ENCODE measurements at places on chromosomes 4 and X.

- DNase-seq: no peak
These were observed 1.2 kb upstream of the LETM1 start for GRCh38 chr4:1856943-1857699.

DNA sequence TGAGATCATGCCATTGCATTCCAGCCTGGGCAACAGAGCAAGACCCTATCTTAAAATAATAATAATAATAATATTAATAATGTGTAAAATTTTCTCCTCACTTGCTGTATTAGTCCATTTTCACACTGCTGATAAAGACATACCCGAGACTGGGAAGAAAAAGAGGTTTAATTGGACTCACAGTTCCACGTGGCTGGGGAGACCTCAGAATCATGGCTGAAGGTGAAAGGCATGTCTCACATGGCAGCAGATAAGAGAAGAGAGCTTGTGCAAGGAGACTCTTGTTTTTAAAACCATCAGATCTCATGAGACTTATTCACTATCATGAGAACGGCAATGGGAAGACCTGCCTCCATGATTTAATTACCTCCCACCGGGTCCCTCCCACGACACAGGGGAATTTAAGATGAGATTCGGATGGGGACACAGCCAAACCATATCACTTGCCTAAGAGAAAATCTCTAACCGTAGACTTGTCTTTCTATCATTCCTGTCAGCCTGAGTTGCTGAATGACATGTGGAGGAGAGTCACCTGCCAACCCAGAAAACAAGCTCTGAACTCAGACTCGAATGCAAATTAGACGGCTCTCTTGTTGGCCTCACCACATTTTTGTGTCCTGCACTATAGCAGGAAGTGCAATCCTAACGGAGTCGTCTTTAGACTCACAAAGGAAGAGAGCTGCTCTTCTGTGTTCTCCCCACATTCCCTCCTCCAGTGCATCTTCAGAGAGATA lies 51.9 kb upstream of the DCTD start:
- DNase-seq: no peak

GRCh38 chr4:99438405-99438780 lies 3.3 kb upstream of the ADH7 start:
- DNase-seq: no peak

DNA sequence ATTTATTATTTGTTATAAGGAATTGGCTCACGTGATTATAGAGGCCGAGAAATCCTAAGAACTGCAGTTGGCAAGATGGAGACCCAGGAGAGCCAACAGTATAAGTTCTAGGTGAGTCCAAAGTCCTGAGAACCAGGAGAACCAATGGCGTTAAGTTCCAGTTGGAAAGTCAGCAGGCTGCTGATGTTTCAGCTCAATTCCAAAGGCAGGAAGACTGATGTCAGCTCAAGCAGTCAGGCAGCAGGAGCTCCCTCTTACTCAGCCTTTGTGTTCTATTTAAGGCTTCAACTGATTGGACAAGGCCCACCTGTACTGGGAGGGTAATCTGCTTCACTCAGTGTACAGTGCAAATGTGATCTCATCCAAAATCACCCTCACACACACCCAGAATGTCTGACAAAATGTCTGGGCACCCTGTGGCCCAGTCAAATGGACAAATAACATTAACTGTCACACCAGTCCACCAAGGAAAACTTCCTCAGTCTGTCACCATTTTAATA lies 30.8 kb upstream of the TBL1X start:
- no peak for DNase-seq

DNA sequence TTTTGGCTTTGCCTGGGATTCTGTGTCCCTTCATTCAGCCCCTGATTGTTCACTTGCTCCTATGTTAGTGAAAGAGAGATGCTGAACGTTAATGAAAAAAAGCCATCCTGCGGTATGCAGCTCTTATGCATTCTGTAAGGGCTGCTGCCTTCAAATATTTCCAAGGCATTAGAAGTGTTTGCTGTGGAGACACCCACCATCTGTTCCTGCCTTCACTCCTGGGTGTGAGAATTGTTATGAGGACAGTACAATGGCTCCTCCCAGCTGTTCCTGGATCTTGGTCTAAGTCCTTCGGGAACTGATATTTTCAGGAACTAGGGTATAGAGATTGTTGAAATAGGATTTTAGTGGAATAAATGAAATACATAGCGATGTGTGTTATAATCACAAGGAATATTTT lies 427.1 kb upstream of the FAM47C start:
- DNase-seq: no peak

DNA sequence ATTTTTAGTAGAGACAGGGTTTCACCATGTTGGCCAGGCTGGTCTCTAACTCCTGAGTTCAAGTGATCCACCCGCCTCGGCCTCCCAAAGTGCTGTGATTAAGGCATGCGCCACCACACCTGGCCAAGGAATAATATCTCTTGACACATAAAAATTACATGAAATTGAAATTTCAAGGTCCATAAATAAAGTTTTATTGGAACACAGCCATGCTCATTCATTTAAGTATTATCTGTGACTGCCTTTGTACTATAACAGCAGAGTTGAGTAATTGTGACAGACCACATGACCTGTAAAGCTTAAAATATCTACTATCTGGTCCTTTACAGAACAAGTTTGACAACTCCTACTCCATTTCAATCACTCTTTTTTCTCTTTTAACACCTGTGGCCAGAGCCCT lies 17.8 kb upstream of the EGFL6 start:
- no peak for DNase-seq

DNA sequence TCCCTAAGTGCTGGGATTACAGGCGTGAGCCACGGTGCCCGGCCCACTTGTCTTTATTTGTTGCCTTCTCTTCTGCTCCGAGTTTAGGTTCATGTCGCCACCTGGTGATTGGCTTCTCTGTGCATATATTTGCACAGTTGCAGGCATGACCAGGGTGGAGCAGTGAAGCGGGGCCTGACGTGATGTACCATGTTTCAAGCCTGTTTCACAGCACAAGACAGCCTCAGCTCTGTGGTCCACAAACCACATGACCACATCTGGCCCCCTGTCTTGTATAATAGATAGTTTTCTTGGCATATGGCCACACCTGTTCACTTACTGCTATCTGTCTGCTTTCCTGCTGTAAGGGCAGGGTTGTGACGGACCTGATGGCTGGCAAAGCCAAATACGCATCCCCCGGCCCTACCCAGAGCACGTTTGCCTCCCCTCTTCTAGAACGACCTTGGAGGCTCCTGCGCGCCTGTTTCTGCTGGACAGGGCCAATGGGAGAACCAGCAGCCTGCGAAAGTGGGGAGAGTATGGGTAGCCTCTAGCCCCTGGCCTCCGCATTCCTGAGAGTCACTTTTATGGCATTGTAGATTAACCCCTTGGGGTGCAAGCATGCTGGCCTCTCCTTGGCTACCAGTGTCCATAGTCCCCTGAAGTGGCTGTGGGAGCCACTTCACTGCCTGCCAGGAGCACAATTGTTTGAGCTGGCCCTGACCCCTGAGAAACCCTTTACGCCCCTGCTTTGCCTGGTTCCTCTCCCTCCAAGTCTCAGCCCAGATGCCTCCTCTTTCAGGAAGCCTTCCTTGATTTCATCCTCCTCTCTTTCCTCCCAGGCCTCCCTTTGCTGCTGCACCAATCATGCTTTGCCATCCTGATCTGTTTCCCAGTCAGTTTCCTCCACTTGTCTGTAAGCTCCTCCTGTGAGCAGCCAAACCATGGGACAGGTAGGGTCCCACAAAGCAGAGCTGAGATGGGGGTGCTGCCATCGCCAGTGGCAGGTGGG lies 6.0 kb upstream of the SH3TC1 start:
- DNase-seq: no peak

DNA sequence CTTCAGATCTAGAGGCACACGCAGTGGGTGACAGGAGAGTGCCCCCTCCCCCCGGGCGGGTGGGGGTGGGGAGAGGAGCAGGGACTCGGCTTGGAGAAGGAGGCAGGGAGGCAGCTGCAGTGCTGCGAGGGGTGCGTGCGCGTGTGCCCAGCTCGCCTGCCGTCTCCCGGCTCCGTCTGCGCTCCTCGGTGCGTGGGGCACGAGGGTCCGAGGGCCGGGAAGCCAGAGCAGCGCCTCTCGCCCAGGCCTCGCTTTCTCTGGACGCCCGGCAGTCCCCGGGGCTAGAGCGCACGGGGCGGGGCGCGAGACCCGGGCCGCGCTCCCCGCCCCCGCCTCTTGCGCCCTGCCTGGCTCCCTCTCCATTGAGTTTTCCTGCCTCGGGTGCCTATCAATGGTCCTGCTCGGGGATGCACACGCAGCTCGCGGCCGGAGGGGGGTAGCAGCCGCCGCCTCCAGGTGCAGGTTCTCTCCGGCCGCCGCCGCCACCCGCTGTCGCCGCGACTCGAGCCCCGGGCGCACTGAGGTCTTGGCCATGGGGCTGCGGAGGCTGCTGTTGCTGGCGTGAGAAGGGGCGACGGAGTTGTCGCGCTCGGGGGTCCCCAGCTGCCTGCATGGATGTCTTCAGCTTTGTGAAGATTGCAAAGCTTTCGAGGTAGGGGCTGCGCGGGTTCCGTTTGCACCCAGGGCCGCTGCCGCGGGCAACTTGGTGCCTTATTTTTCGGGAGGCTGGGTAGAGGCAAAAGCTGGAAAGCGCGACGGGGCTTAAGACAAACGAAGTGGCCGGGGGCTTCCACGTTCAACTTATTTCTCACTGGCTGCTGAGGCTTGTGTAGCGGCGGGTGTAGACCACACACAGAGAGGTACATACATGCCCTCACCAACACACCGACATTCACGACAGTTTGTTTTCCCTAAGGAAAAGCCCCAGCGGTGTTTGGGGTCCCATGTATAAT lies at the start of gene FRMPD4:
Gene FRMPD4 (plus strand): TSS at position 113 of the 953 bp plus-strand sequence. CDS start 499 bp downstream, at position 612.
- DNase-seq: no peak

- no peak for DNase-seq
These were observed 22.8 kb downstream of the NELFA start for GRCh38 chr4:1985780-1986577.

GRCh38 chr4:70449220-70449619 lies 22.8 kb upstream of the MUC7 start:
- no peak for DNase-seq

DNA sequence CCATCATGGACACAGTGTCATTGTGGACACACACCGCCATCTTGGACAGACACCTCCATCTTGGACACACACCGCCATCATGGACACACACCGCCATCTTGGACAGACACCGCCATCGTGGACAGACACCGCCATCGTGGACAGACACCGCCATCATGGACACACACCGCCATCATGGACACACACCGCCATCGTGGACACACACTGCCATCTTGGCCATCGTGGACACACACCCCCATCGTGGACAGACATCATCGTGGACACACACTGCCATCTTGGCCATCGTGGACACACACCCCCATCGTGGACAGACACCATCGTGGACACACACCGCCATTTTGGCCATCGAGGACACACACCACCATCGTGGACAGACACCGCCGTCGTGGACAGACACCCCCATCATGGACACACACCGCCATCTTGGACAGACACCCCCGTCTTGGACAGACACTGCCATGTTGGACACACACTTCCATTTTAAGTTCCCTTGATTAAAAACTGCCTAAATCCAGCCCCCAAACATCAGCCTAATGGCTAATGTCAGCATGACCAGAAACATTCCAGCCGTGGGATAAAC lies 9.1 kb downstream of the ASMTL start:
- DNase-seq: no peak

- no peak for DNase-seq
These were observed 787 bp upstream of the TMSB15A start for GRCh38 chrX:102517326-102517725.
